Activated naive CD4-positive, alpha-beta T cell treated with anti-CD3 and anti-CD28 coated beads, Interleukin-2, amount 50 U/mL, for 72 hours (primary cell): ENCODE measurements at places on chromosomes 5 and 9.

DNA sequence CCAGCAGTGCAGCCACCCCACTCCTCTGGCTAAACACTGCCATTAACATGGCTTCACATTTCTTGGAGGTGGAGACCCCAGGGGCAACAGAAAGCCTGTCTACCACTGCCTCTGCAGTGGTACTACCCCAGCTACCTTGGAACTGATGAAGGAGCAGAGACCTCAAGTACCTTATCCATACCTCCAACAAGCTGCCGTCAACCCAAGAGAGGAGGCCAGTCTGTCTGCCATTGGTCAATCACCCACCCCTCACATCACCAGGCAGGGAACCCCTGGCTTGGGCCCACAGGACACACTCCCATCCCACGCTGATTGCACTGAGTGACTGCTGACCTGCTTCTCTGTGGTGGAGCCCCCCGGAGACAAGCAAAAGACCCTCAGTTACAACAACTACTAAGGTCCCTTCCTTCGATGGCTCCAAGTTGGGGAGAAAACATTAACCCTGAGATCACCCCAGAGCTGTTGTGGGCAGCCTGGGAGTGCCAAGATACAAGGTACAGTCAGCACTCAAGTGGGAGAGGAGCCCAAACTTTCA, 5.6 kb downstream of the IFNA14 start:
- DNase-seq, result no peak

DNA sequence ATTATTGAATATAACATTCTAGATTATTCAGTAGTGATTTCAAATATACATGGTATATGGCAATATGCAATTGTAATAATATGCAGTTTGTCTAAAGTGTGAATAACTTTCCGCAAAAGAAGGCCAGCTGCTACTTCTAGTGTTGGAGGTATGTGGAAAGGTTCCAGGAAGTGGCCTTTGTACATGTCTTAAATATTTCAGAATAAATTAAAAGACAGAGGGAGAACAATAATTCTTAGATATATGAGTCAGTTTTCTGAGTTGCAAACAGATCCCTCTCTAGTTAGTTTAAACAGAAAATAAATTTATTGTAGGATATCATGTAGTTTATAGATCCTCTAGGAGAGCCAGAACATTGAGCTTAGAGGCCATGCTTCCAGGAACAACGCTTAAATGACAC, 210.8 kb upstream of the ELL2 start:
- no peak for DNase-seq

- no peak for DNase-seq
Measured at GRCh38 chr9:109166771-109167601, at the start of gene FRRS1L. TSS of gene FRRS1L (minus strand) at chr9:109167249. CDS start at chr9:109167138, 111 bp downstream.

DNA sequence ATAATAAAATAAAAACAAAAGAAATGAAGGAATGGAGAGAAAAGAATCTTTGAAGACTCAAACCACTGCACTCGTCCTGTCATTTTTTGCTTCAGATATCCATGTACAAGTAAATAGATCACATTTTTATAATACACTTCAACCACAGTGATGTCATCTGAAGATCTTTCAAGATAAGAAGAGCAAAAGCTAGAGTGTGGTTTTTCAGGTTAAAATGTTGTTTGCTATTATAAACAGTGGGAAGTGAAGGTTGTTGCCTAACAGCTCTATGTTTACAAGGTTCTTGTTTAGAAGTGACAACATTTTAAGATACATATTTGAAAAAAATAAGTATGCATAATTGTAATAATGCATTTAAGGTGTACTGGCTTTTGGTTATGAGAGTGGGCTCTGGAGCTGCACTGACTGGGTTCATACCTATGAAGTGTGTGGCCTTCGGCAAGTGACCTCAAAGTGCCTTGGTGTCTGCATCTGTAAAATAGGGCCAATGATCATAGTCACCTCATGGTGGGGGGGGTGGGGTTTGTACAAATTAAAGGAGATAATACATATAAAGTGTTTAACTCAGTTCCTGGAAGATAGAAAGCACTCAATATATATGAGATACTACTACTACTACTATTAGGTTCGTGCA, 45.5 kb upstream of the IL7R start:
- DNase-seq, result no peak

GRCh38 chr9:32371679-32372078, 12.8 kb upstream of the ACO1 start:
- no peak for DNase-seq

GRCh38 chr9:109886617-109887016, 106.6 kb downstream of the PALM2AKAP2 start:
- no peak for DNase-seq

DNA sequence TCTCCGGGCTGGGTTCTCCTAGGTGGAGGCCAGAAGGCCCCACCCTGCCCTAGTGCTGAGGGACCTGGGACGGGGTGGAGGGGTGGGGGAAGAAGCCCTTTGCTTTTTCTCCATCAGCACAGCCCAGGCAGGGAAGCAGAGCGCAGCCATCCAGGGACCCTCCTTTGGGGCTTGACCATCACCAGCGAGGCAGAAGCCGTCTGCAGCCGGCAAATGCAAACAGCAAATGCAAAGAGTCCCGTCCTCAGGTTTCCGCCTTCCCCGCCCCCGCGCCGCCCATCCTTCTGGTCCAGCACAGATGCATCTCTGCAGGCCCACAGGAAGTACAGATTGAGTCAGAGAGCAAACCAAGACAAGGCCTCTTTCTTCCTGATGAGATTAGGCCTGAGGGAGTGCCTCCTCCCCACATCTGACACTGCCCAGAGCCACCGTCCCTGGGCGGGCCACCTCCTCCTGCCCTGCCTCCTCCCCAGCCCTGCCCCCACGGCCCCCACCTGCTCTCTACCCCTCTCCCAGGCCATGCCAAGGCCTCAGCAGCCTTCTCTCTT, 23.4 kb downstream of the CORO2A start:
- no peak for DNase-seq

- DNase-seq, result no peak
Measured at GRCh38 chr5:122264610-122265009, 47.4 kb upstream of the SNCAIP start.
